ENCODE measurements at places on chromosomes 6 and 20.

GRCh38 chr6:53723331-53723730 lies 57.8 kb upstream of the KLHL31 start:
- no peak for DNase-seq

GRCh38 chr6:25327432-25327831 lies 48.3 kb downstream of the CARMIL1 start:
- no peak for DNase-seq

GRCh38 chr6:53811082-53811481 lies 16.3 kb downstream of the LRRC1 start:
- DNase-seq = no peak

DNA sequence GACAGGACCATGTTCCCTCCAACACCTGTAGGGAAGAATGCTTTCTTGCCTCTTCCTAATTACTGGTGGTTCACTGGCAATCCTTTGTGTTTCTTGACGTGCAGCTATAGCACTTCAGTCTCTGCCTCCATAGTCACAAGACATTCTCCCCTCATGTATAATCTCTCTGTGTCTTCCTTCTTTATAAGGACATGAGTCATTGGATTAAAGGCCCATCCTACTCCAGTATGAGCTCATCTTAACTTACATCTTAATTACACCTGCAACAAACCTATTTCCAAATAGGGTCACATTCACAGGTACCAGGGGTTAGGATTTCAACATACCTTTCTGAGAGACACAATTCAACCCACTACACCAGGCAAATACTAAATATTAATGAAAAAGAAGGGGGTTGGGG lies 213.6 kb downstream of the RNGTT start:
- DNase-seq = no peak

- no peak for DNase-seq
These were observed 74.7 kb upstream of the CITED2 start for GRCh38 chr6:139448998-139449610.

GRCh38 chr6:122246906-122247658 lies 152.4 kb upstream of the HSF2 start:
- no peak for DNase-seq

DNA sequence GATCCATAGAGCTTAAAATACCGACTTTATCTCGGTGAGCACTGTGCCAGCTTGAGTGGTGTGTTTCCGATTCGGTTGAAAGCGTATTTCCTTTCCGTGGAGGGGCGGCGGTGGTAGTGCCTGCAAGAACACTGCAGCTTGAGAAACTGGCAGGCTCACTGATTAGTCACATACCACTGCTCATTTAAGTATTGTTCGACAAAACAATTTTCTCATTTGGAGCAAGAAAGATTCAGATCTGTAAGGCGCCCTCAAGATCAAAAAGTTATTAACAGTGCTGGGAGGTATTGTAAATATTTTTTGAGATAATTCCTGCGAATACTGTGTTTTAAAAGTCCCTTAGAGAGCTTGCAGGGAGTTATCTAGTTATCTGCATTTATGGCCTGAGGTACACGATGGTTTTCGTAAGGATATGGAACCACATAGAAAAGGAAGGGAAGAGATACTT lies 1.3 kb downstream of the MAPK14 start:
- peak; percentile 85 for DNase-seq

GRCh38 chr20:53405139-53405538 lies 188.5 kb downstream of the ZNF217 start:
- DNase-seq = no peak
